ENCODE measurements at places on chromosomes 2 and 18.
A peak's percentile ranks its signal among the peaks of the same experiment; 100 is the strongest.

- peak; percentile 80 for DNase-seq
Observed at GRCh38 chr2:69436938-69437750, at the start of gene NFU1. Gene NFU1 (minus strand): TSS chr2:69437435. CDS start chr2:69437422, 13 bp downstream.

GRCh38 chr2:205730701-205731582 is 48.6 kb downstream of the NRP2 start:
- no peak for DNase-seq

GRCh38 chr2:237198164-237198855 is 112.6 kb downstream of the COPS8 start:
- DNase-seq = no peak

DNA sequence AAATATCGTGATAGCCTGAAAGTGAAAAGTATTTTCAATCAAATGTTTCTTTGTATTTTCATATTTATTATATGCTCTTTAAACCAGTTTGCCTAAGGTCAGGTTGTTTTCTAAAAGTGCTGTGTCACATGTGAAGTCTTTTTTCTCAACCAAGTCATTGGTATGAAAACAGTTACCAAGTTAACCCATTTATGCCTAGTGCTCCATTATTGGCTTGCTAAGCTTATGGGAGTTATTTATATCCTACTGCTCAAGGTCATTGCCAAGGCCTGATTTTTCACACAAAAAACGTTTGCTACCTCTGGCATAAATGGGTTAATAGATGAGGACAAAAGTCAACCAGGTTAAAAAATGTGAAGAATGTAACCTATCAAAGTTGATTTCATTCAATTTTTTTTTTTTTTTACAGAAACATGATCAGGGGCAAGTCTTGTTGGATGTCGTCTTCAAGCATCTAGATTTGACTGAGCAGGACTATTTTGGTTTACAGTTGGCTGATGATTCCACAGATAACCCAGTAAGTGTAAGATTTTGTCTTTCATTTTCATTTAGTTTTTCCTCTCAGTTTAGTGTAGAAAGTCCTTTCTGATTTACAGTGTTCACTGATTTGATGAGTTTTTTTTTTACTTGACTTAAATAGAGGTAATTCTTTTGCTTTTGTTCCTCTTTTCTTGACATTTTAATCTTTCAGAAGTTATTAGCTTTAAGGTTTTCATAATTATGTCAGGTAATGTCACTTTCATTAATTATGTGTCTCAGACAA is 102.6 kb downstream of the PTPN4 start:
- no peak for DNase-seq

DNA sequence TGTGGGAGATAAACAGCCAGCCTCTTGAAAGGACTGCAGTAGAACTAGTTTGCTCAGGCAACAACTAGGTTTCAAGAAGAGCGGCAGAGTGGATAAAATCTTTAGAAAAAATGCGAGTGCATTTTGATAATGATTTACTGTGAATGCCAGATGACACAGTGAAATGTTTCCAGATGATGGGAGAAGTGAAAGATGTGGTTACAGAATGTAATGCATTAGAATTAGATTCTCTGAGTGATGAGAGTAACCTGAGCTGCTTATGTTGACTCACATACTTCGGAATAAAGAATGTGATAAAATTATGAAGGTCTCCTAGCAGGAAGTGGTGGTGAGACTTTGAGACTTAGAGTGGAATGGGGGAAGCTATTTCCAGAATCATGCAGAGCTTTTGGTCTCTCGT is 184.3 kb downstream of the GULP1 start:
- DNase-seq = no peak
